Glomerular endothelial cell (primary cell): ENCODE measurements at places on chromosomes 6 and 20.
A peak's percentile ranks its signal among the peaks of the same experiment; 100 is the strongest.

DNA sequence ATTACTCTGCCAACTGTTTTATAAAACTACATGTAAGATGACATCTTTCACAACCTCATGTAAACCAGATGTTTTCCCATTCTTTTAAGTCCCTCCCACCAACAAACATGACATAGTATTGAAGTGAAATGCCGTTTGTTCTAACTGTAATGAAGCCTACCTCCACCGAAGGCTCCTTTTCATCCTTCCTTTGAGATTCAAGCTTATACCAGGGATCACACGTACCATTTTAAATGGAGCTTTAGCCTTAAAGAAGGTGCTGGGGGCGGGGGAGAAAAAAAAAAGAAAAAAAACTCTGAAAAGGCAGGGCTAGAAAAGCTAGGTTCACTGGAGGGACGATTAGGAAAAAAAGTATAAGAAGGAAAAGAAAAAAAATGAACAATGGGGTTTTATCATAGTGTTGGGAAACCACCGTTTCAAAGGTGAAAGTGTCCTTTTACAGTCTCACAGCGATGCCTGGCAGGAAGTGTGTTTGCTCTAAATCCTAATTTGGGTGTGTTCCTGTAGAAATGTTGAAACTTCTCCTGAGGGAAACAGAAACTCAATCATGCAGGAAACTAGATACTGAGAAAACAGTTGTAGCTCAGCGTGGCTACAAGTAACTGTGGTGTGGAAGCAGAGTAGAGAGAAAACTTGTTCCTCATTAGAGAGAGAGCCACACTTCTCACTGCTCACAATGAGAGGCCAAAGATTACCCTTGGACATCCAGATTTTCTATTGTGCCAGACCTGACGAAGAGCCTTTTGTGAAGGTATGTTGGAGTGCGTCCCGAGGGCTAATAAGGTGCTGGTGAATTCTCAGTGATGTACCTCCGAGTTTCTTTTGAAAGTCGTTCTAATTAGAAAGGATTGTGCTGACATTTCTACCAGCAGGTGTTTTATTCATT lies 37.6 kb upstream of the HINT3 start:
- peak; percentile 47 for DNase-seq

DNA sequence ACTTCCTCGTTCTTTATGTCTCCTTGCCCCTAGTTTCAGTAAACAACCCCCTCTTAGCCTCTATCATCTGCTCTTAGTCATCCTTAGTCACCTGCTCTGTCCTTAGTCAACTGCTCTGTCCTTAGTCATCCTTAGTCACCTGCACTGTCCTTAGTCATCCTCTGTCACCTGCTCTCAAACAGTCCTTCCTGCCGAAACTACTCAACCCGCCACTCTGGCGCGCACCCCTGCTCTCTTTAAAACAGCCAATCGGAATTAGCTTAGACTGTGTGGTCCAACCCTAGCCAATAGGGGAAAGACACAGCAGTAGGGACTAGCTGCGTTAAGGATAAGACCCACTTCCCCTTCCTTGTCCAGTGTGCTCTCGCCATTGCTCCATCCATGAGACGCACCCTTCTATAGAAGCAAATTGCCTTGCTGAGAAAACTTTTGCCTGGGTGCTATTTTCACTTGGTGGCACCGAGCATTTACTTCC lies 73.9 kb downstream of the BACH2 start:
- DNase-seq = no peak

- no peak for DNase-seq
These were observed 681.8 kb downstream of the PTPRT start for GRCh38 chr20:42507874-42508273.

DNA sequence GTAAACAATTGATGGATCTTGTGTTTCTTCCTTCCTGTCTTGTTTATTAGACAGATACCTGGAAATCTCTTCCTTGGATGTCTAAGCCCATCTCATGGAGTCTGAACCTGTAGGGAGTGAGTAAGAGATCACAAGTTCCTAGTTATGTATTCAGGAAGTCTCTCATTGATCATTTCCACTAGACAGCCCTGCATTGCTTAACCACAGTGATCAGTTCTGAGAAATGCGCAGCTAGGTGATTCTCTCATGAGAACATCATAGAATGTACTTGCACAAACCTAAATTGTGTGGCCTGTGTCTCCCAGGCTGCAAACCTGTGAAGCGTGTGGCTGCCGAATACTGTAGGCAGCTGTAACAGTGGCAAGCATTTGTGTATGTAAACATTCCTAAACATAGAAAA lies 39.1 kb downstream of the FAM120B start:
- DNase-seq = no peak

DNA sequence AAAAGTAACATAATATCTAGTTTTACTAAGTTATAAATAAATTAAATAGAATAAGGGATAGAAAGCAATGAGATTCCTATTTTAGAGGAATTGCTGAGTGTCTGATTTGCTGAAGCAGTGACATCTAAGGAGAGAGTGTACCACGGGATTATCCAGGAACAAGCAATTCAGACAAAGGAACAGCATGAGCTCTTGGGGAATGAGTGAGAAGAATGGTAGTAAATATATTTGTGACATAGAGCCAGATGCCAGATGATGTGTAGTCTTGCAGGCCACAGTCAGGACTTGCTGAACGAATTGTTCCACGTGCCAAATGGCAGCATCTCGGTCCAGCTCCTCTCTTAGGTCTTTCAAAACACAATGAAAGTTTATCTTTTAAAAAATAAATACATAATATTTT lies 339.2 kb downstream of the TENT5A start:
- DNase-seq = no peak

DNA sequence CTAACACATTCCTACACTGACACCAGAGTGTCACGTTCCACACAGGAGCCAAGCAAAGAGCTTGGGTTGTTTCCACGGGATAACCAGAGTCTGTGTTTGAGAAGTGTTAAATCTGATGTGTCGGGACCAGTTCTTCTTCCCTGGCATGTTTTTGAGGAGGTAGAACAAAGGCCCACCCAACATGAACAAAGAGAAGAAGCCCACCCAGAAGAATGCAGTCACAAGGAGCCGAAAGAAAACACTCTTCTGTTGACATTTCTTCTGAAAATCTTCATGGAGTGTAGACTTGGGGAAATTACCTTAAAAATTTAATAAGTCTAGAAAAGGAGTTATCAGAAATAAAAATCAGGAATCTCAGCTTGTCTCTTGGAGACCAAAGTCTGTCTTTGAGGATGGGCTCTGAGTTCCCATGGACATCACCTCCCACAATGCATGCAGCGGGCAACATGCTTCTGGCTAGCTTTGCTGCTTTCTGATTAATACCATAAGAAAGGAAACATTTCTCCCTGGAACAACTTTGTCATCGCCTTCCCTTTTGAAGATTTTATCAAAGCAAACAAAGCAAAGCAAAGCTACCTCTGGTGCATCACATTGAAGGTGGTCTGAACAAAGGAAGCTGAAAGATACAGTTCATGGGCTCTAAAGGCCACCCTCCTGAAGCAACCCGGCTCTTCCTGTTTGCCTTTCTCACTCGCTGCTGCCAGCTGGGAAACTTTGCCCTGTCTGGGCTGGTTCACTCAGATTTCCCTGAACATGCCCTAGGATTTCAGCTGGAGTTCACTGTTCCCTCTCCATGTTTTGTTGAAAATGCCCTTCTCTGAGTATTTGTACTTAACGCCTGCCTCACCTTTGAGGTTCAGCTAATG lies 448.1 kb downstream of the KIF16B start:
- DNase-seq = no peak

GRCh38 chr6:35049156-35049735 lies 91.9 kb downstream of the TCP11 start:
- no peak for DNase-seq

- no peak for DNase-seq
These were observed 29.0 kb downstream of the ARID1B start for GRCh38 chr6:156806155-156806554.

- DNase-seq = no peak
These were observed 3.8 kb downstream of the GCM1 start for GRCh38 chr6:53144802-53145201.

GRCh38 chr20:23655491-23656211 lies 17.9 kb upstream of the CST3 start:
- DNase-seq = no peak

DNA sequence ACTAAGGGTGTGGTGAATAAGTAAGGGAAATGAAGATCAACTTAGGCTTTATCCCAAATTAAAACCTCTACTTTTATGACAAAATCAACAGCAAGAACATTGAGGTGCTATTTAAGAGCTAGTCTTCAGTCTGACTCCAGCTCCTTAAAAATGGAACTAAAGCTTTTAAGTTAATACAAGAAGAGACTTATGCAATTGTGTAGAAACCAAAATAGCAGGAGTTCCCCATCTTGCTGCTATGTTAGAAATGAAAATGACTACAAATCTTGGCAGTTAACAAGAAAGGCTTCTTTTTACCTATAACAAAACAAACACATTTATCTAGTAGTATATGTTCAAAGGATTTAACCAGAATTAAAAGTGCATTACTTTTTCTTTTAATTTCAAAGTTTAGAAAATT lies 25.7 kb downstream of the HMGN3 start:
- no peak for DNase-seq

DNA sequence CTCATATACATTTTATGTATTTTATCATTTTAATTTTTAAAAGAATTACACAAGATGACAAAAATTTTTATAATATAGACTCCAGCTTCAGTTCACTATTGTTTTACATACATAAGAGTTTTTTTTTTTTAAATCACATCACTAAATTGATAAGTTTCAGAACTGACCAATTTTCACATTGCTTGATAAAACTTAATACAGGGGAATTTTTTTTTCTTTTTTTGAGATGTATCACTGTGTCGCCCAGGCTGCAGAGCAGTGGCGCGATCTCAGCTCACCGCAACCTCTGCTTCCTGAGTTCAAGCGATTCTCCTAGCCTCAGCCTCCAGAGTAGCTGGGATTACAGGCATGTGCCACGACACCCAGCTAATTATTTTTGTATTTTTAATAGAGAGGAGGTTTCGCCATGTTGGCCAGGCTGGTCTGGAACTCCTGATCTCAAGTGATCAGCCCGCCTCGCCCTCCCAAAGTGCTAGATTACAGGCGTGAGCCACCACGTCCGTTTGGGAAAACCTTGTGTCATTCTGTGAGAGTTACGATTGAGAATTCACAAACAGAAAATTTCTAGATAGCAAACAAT lies 36.6 kb upstream of the BTN3A2 start:
- no peak for DNase-seq

DNA sequence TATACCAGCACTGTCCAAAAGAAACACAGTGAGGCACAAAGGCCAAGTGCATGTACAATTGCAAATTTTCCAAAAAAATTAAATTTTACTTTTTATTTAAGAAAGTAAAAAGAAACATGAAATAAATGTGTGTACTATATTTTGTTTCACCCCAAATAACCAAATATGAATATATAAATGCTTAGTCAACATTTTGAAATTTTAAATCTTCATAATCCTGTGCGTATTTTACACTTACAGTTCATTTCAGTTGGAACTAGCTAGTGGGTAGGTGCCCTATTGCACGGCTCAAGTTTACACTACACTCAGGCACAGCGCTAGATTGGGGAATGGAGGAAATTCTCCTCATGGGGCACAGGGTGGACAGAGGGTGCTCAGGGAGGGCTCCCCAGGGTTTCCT lies 18.0 kb upstream of the BTN3A3 start:
- no peak for DNase-seq

GRCh38 chr6:167892835-167893815 lies 66.4 kb downstream of the AFDN start:
- no peak for DNase-seq

GRCh38 chr6:148657048-148657447 lies 89.8 kb upstream of the UST start:
- DNase-seq = no peak

- no peak for DNase-seq
These were observed 37.0 kb upstream of the HINT3 start for GRCh38 chr6:125919618-125920017.

DNA sequence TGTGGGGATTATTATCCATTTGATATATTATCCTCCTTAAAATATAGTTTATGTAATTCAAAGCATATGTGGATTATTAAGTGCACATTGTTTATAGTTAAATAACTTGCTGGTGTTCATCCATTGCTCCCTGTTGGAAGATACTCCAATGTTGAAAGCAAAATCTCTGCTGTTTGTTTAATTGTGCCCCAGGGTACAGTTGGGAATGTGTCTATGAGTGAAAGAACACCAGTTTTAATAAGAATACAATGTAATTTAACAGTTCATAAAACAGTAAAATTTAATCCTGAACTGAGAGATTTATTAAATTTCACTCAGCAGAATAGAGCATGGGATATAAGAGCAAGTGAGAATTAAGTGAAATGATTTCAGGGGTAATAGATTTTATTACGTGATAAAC lies 364.9 kb downstream of the GRIK2 start:
- no peak for DNase-seq

DNA sequence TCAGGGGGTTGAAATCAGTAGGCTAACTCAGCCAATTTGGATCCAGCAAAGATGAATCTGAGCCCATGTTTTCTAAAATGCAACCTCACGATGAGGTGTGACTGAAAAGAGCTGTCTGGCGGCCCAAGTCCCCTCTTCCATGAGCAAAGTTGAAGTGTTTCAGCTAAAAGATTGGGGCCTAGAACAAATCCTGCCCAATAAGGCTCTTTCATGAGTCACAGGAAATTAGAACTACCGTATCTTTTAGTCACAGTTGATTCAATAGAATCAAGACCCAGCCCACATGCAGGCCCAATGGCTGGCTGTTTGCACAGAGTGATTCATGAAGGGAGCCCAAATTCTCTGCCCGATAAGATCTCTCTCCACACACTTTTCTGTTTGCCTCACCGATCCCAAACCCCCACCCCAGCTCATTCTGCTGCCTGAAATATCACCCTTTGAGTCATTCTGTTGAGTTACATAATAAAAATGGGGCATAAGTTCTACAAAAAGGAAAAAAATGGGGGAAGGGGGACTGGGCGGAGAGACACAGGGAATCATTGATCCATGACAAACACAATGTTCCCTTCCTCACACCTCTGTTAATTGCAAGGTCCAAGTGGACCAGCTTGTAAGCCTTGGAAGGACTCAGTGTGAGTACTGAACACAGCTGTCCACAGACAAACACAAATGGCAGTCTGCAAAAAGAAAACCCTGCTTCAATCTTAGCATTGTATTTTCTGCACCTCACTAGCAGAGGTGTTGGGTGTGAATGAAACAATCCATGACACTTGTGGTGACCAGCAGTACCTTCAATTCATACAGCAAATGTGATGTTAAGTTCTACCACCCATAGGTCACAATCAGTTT lies 13.8 kb downstream of the FOXQ1 start:
- DNase-seq = peak; percentile 31

DNA sequence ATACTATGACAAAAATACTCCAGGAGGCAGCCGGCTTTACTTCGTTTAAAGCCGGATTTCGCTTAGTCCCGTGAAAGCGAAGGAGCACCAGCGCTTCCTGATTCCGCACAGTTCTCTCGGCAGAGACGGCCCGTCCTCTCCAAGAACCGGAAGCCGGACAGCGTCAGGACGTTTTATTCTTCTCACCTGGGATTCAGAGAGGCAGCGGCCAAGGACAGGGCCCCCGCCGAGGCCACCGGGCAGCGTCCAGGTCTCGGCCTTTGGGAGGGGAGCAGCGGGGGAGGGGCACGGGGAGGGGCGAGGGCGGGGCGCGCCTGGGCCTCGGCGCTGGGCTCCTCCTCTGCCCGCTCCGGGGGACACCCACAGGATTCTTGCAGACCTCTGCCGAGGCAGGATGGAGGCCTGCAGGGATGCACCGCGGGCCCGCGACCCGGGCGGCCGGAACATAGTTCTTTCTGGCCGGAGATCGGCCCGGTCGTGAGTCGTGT lies 2.8 kb upstream of the DIDO1 start:
- DNase-seq = no peak
